ENCODE measurements at places on chromosomes 16 and 17.

- no peak for DNase-seq
Measured at GRCh38 chr17:6567528-6568183, 11.3 kb upstream of the PITPNM3 start.

DNA sequence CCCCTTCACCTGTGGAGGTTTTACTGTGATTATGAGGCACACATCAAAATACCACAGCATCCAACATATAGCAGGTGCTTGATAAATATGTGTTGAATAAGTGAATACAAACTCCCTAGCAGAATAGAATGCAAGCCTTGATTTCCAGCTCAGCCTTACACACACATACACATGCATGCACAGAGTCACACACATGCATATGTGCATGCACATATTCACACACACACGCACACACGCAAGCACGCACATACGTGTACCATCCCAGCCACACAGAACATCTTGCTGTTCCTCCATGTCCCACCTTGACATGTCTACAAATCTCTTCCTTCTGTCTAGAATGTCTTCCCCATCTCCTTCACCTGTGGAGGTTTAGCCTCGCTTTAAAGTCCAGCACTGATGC, 160.1 kb downstream of the GRIN2A start:
- no peak for DNase-seq

DNA sequence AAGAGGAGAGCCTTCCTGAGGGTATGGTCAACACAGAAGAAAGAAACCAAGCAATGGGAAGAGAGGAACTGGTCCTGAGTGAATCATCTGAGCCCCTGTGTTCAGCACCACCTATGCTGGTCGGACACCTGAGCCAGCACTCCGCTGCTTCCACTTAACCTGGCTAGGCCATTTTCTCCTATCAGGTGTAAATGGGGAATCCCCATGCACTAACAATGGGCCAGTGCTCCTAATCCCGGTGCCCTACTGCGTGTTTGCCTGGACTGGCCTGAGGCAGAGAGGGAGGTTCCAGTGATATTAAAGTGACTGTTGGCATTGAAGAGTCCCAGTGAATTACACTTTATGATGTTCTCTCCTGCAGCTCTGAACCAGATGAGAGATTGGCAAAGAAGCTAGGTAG, 34.4 kb upstream of the XYLT2 start:
- DNase-seq, result no peak

- DNase-seq, result no peak
Measured at GRCh38 chr16:77049577-77049976, 141.4 kb upstream of the MON1B start.

DNA sequence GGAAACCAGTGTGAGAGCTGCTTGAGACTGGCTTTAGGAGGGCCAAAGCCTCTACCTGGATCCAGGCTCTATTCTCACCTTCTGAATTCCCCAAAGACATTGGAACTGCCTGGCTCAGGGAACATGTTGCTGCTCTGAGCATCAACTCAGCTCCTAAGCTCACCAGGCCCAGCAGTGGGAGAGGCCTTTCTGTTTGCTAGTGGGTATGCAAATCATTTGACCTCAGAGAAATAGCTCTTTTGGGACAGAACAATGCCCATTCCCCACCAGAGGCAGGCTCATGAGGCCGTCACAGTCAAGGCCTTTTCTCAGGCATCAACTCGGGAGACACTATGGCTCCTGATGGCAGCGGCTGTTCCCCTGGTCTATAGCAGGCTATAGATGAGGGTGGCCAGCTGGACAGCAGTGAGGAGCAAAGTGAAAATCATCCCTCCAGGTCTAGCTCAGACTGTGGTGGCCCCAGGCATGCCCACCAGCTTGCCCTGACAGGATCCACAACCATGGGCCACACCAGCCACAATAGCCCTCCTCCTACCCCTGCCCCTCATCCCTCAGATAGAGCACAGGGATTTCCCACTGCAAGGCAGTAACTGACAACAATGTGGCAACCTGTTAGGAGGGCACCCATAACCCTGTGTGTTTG, 30.4 kb upstream of the GFOD2 start:
- no peak for DNase-seq

GRCh38 chr17:7102421-7102820, 12.2 kb downstream of the ASGR2 start:
- no peak for DNase-seq

DNA sequence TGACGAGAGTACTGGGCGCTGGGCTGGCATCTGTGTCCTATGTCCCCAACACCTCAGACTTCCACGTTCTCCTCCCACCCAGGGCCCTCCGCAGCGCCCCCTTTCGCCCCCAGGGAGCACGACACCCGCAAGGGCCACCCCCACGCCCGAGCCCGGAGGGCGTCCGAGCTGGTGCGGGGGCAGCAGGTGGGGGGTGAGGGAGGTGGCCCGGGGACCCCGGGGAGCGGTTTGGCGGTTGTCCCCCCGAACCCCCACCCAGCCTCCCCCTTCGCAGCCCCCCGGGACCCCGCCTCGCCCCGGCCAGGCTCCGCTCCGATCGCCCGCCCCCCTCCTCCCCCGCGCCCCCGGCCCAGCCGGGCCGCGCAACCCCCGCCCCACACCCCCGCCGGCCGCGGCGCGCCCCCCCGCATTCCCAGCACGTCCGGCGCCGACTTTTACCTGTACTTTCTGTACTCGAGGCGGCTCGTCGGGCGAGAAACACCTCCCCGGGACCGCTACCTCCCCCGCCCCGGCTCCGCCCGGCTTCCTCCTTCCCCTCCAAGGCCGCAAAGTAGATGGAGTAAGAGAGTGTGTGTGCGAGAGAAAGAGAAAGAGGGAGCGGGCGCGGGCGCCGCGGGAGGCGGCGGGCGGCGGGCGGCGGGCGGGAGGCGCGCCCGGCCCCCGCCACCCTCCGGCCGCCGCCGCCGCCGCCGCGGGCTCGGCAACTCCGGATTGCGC, 901 bp downstream of the CDYL2 start:
- no peak for DNase-seq

- DNase-seq, result no peak
Measured at GRCh38 chr17:38453951-38454421, 25.7 kb downstream of the ARHGAP23 start.

DNA sequence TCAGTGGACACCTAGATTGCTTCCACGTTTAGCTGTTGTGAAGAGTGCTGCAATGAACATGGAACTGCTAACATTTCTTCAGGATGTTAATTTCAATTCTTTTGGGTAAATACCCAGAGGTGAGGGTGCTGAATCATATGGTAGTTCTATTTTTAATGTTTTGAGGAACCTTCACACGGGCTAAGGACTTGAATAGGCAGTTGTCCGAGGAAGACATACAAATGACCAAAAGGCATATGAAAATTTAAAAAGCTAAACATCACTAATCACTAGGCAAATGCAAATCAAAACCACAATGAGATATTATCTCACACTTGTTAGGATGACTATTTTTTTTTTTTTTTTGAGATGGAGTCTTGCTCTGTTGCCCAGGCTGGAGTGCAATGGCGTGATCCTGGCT, 173.3 kb downstream of the PRKCB start:
- no peak for DNase-seq

DNA sequence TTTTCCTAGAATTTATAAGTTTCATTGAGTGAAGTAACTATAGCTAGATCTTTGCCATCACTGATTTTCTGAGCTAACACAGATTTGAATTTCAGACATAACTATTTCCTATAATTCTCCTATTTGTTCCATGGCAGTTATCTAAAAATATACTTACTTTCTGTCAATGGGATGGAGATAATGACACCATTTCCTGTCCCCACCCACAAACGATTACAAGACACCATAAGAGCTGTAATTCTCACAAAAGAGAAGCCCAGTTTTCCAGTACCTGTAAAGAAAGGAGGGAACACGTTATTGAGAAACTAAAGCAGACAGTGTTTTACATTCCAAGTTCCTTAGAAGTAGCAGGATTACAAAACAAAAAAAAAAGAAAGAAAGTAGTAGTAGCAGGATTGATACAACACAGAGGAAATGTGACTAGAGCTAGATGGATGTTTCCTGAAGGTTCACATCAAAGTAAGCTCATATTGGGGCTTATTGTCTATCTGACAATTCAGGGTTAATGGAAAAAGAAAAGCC, 110.9 kb upstream of the TOB1 start:
- no peak for DNase-seq

DNA sequence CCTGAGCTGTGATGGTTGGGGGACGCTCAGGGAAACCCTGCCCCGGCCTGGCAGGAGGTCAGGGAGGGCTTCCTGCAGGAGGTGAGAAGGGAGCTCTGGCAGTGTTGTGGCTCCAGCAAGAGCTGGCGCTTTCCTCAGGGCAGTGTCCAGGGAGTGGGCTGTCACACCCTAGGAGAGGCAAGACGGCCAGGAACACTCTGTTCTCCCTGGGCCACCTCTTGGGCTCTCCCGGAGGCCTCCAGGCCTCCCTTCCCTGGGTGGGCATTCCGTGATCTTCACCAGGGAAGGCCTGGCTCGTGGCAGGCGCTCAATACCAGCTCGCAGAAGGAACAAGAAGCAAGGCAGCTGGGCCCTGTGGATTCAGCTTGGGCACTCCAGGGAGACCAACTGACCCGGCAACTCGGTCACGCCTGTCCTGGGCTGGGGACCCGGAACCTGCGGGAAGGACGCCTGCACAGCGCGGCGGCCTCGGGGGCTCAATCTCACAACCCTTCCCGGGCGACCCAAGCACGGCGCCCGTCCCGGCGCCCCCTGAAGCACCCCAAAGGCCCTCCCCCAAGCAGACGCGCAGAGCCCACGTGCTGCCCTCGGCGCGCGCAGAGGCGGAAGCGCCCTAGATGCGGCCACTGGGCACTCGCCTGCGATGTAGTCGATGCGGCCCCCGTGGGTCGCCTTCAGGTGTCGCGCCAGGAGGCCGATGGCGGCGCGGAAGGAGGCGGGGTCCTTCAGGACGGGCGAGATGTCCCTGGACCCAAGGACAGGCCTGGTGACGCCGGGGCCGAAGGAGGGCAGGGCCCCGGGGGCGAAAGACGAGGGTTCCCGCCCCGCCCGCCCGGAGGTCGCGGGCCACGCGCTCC, 588 bp downstream of the APRT start:
- DNase-seq, result peak; percentile 45

GRCh38 chr16:89315271-89315670, 97.8 kb downstream of the ZNF778 start:
- DNase-seq, result no peak

DNA sequence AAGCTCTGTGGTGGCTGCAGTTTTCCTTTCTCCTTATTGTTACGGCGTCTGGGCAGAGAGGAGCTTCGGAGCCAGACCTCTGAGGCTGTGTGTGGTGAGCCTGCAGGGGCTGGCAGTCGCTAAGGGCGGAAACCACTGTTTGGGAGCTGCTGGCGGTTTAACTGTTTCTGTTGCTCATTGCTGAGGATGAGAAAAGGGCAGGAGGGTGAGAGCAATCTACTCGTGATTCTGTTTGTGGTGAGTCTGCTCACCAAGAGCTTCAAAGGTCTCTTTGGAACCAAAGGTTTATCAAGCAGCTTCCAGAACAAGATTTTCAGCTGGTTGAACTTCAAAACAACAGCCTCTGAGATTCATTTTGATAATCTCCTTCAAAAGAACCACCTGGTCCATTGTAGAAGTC, 143.9 kb downstream of the ANKFN1 start:
- no peak for DNase-seq

GRCh38 chr17:63973930-63974593, 1.3 kb upstream of the SCN4A start:
- no peak for DNase-seq

GRCh38 chr16:30186782-30187555, 3.6 kb downstream of the CORO1A start:
- DNase-seq, result peak; percentile 73

DNA sequence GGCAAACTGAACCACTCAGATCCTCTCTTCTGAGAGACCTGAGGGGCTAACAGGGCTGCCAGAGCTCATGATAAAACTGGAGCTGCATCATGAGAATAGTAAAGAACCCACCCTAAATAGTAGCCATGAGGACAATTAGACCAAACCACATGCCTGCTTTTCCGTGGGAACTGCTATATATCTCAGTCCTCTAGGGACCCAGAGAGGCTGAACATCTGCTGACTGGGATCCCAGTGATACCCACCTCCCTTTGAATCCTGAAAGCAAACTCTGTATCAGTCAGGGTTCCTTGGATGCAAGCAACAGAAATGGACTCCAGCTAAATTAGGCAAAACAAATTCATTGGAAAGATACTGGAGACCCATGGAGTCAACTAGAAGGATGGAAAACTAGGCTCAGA, 6.5 kb downstream of the MT1X start:
- DNase-seq, result no peak

GRCh38 chr17:5526821-5527598, 40.6 kb downstream of the MIS12 start:
- DNase-seq, result peak; percentile 35

DNA sequence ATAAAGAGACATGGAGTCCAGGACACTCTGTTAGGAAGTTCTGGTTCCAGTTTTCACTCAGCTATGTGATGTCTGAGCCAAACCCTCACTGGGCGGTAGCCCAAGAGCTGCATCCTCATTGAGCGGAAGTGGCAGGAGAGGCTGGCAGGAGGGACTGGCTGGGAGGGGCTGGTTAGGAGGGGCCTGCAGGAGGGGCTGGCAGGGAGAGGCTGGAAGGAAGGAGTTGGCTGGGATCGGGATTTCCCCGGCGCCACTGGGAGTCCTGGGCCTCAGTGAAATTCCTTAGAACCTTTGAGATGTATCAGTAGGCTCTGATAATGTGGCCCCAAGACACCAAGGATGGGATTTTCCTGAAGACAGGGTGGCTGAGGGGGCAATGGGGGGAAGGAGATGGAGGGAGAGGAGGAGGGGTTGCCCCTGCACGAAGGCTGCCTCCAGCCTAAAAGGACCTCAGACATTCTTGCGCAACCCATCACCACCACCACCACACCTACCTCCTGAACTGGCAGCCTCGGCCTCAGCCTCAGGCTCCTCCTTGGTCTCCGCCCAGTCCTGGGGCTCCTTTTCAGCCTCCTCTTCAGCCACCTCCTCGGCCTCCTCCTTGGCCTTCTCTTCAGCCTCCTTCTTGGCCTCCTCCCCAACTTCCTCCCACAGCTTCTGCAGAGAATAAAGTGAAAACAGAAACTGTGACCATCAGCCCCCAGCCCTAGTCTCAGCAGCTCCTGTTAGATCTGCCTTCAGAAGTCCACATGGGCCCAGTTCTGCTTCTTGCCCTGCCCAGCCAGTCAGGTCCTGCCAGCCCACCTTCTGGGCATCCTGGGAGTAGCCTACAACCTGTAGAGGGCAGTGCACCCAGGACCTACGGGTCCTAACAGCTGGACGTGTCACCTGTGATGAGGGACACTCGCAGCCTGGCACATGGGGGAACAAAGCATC, 31.7 kb downstream of the CNGB1 start:
- DNase-seq, result no peak

DNA sequence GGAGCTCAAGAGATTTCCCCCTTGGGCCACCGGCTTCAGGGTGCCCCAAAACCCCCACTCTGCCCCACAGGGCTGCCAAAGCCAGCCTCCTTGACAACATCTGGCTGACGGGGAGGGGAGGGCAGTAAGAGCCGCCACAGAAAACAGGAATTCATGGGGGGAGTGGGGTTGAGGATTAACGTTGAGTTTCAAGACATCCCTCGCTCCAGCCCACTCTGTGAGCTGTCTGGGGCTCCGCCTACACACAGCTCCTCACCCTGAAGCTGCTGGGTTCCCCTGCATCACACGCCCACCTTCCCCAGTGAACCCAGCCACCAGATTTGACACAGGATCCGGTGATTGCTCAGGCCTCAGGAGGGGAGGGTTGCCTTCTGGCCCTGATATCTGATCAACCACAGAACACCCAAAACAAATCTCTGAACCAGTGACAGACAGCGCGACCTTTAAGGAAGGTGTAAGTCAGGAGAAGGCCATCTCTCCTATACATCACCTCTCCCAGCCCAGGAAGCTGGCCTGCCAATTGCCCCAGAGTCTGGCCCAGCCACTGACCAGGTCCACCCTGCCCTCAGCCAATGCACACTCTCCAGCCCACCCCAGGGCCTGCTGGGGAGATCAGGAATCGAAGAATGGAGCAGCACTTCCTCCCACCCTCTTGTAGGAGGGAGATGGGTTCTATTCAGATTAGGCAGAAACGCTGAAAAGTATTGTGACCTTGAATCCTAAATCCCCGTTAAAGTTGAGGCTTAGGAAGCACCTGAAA, 132.1 kb downstream of the CLEC16A start:
- DNase-seq, result peak; percentile 80

All from stimulated activated CD8-positive, alpha-beta memory T cell treated with anti-CD3 and anti-CD28 coated beads, Interleukin-7, amount 100 ng/mL, for 4 hours (primary cell).